ENCODE measurements at places on chromosomes 3 and 15. TPM values are rescaled to one million over a fixed set of nuclear protein-coding genes. Genes with fewer than 3 reads are reported as not detected.

- no peaks in the 10 kb centered on the region for H3K27me3 ChIP-seq
- H3K4me3 ChIP-seq = no peak overlapping the region
- H3K4me1 ChIP-seq = peaks cover 15% of the 10 kb centered on the region
Observed at GRCh38 chr15:77053709-77054108, 17.2 kb downstream of the TSPAN3 start.

MAP3K13 gene
- total RNA-seq = 20.7 TPM

GRCh38 chr15:78033864-78034263, 43.6 kb downstream of the TBC1D2B start:
- H3K27me3 ChIP-seq = no peaks in the 10 kb centered on the region
- H3K36me3 ChIP-seq = no peaks in the 10 kb centered on the region
- no peak overlapping the region for H3K4me3 ChIP-seq
- peaks cover 16% of the 10 kb centered on the region for H3K4me1 ChIP-seq

DNA sequence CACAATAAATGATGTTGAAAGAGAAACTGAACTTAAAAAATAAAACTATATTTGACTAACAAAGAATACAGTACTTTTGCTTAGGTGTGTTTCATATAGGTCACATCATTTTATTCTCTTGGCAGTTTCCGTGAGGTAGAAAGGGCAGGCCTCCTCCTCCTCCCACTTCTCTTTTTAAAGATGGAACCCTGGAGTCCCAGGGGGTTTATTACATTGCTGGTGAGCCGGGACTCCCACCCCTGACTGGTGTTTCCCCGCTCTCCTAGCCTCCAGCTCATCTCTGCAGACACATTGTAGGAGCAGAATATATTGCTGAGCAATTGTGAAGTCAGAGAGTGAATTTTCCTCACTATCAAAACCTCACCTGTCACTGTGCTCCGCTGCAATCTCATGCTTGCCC, 30.0 kb downstream of the ZDHHC23 start:
- H3K4me1 ChIP-seq = no peaks in the 10 kb centered on the region
- no peaks in the 10 kb centered on the region for H3K27me3 ChIP-seq
- no peak overlapping the region for H3K27ac ChIP-seq

IQCF5 gene
- not detected for total RNA-seq

- no peak overlapping the region for H3K27ac ChIP-seq
- no peaks in the 10 kb centered on the region for H3K36me3 ChIP-seq
- peaks cover 9% of the 10 kb centered on the region for H3K27me3 ChIP-seq
- no peak for DNase-seq
- no peak overlapping the region for H3K4me3 ChIP-seq
Observed at GRCh38 chr15:61344293-61344692, 115.2 kb upstream of the RORA start.

DNA sequence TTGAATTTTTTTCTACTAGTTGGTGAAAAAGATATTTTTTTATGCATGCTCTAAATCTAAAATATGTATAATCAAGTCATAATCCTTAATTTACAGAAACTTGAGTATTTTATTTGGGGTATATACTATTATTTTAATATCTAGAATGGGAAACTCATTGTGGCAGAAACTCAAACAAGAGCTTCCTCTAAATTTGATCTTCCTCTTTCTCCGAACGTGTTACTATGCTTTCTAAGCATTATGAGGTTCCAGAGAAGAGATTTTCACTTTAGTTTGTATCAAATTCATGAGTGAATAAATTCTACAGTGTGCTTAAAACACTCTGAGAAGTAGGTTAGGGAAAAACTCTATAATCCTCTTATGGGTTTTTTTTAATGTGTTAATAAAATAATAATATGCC, 173.1 kb downstream of the POTEB3 start:
- H3K36me3 ChIP-seq = peaks cover 28% of the 10 kb centered on the region
- no peak for DNase-seq
- H3K27me3 ChIP-seq = no peaks in the 10 kb centered on the region
- H3K4me3 ChIP-seq = no peak overlapping the region

- no peak overlapping the region for H3K27ac ChIP-seq
- no peak for DNase-seq
- H3K36me3 ChIP-seq = peaks cover 2% of the 10 kb centered on the region
- H3K4me1 ChIP-seq = no peaks in the 10 kb centered on the region
- no peaks in the 10 kb centered on the region for H3K27me3 ChIP-seq
- no peak overlapping the region for H3K4me3 ChIP-seq
Observed at GRCh38 chr3:55742022-55742831, 255.1 kb upstream of the WNT5A start.
